ENCODE measurements at places on chromosomes 2 and 18.

DNA sequence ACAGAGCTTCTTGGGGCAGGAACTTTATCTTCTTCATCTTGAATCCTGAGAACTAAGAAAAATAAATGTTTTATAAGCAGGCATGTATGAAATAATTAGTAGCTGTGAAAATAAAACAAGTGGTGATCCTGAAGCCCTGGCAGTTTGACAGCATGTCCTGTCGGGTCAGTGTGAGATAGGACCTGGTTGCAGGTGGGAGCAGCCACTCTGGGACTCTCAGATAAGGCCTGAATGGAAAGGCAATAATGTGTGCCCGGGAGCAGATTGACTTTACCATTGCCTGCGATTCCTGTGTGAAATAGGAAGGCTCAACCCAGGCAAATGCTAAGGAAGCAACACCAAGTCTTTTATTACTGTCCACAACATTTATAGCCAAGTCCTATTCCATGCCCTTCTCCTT is 132.4 kb downstream of the LYPD6B start:
- no peak for DNase-seq

DNA sequence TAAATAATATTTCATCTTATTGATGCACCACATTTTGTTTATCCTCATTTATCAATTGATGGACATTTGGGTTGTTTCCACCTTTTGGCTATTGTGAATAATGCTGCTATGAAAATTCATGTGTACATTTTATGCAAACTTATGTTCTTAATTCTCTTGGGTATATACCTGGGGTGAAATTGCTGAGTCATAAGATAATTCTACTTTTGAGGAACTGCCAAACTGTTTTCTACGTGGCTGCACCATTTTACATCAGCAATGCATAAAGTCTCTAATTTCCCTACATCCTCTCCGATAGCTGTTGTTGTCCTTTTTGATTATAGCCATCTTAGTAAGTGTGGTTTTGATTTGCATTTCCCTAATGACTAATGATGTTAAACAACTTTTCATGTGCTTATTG is 116.5 kb upstream of the DLX2 start:
- no peak for DNase-seq

- no peak for DNase-seq
Observed at GRCh38 chr18:25725501-25725900, 364.9 kb downstream of the SS18 start.

DNA sequence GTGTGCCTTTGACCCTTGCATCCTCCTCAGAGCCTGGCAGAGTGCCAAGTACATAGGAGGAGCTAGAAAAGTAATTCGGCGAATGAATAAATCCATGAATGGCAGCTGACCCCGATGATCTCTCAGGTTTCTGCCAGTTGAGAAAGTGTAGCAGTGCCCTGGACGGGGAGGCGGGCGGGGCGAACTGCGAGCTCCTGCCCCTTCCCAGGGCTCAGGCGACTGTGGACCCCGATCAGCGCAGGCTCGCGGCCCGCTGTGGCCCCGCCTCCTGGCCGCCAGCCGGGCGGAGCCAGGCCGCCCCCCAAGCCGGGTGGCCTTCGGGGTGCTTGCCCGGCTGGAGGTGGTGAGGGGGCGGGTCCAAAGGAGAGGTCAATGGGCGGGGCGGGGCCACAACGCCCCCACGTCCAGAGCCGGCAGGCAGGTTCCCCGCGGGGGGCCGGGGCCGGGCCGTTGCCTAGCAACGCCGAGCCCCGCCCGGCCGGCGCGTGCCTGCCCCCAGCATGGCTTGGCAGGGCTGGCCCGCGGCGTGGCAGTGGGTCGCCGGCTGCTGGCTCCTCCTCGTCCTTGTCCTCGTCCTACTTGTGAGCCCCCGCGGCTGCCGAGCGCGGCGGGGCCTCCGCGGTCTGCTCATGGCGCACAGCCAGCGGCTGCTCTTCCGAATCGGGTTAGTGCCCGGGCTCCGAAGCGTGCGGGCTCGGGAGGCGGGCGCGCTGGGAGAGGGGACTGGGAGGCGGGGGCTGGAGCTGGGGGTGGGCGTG is 30.6 kb upstream of the TMBIM1 start:
- peak; percentile 31 for DNase-seq

DNA sequence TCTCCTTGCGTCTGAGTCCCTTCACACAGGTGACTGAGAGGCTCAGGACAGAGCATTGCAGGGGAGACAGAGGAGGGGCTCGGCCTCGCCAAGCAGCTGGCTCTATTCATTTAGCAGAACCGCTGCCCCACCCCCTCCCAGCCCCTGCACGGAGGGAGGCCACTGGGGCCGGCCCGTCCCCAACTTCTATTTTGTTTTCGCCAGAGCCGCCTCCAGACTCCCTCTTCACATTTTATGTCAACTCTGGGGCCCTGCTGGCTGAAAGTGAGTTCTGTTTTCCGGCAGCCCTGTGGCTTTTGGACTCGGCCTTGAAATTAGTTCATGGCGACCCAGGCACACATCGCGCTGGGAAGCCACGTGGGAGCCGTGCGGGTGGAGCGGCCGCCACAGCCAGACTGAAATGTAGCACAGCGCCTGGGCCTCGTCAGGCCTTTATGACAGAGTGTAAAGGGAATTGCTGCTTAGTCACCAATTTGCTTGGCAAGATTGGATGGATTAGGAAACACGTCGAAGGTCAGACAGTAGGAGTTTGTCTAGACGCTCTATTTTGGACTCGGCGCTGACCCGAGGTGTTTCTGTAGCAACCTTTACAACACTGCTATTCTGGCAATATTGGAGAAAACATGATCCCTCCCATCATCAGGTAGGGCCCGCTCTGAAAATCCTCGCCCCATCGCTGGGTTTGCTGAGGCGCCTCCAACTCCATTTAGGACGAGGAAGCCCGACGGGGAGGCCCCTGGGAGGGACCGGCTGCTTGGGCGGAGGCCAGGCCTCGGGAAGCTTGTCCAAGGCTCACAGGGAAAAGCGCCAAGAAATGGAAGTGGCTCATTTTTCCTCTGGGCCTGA is 90.7 kb upstream of the CTDP1 start:
- no peak for DNase-seq

DNA sequence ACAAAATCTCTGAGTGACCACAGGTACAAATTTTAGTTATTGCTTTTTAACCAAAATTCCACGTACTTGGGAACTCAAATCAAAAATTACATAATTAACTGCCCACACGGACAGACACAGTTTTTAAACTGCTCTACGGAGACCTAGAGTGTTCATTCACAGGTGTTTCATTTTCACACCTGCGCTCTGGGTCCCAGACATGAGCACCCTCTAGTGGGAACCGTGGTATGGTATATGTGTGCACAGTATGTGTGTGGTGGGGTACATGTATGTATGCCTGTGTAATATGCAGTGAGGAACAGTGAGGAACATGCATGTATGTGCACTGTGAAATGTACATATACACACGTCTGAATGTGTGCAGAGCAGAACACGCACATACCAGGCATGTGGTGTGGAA is 65.0 kb downstream of the PPP4R1 start:
- DNase-seq = no peak

DNA sequence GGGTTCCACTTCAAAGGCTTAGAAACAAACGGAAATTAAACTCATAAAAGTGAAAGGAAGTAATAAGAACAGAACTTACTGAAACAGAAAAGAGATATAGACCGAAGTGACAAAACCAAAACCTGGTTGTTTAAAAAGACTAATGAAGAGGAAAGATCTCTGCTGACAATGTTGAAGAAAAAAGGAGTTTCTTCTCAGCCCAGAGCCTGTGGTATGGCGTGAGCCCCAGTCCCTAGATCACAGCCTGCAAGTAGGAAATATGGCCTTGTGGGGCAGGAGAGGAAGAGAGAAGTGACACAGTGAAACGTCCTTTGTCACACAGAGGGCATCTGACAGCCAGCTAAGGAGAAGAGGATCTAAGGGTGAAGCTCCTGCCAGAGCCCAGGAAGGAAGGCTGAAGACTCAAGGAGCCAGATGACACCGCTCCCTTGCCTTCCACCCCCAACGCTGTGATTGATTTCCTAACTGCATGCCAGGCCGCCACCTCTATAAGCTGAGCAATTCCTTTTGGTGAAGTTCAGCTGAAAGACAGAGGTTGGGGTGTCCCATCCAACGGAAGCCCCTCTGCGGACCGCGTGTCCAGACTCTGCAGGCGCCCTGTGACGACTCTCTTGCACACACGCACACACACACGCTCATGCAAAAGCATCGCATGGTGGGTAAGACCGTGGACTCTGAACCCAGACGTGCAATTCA is 141.1 kb downstream of the HDAC4 start:
- DNase-seq = no peak

DNA sequence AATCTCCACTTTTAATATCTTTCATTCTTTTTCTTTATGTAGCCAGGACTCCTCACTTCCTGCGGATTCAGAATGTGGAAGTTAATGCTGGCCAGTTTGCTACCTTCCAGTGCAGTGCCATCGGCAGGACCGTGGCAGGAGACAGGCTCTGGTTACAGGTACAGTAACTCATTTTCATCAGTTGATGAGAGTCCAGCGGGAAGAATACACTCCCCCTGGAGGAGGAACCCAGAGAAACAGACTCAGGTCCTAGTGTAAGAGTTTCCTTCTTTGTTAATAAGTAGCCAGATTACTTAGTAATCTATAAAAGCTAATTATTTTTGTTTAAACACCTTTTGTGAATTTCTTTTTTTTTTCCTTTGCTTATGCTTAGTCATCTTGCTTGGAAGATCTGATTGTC is 359.4 kb downstream of the PTPRM start:
- DNase-seq = no peak

DNA sequence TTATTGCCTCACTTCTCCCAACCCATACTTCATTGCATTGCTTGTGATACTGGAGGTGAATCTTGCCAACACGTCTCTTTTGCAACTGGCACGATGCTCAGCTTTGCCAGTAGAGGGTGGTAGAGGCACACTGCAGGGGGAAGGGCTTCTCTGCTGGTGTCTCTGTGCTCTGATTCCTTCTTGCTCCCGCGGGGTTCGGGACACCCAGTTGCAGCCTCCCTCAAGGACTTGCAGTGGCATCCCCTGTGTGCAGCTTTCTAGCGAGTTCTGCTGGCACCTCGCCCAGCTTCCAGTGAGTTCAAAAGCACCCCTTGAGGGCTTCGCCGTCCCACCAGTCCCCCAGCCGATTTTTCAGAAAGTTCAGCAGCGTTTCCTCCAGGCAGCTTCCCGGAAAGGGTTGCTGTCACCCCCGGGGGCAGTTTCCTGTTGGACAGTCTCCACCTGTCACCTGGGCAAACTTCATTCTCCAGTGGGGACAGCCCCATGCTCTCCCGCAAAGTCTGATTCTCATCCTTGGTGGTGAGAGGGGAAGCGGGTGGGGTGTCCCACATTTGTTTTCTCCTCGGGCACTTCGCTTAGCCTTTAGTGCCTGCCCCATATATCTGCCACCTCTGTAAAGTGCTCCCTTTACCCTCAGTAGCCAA is 35.4 kb upstream of the EN1 start:
- DNase-seq = no peak

GRCh38 chr2:10425699-10426098 is 22.4 kb downstream of the ODC1 start:
- DNase-seq = no peak

DNA sequence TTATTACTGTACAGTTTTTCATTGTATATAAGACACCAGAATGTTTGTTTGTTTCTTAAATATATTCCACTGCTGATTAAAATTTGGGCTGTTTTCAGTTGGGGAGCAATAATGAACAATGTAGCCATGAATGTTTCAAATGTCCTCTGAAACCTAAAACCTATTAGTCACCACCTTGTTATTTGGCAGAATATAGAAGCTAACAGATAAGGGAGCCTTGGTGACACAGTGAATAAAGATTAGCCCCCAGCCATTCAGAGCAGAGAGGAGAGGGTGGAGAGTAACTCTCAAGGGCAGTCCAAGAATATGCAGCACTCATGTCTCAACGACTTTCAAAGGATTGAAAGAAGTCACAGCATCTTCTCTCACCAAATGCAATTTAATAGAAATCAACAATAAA is 43.1 kb upstream of the ATP8B1 start:
- peak; percentile 56 for DNase-seq

- no peak for DNase-seq
Observed at GRCh38 chr2:42288811-42289210, 72.2 kb downstream of the COX7A2L start.

- DNase-seq = no peak
Observed at GRCh38 chr2:176507786-176508185, 238.5 kb downstream of the MTX2 start.

DNA sequence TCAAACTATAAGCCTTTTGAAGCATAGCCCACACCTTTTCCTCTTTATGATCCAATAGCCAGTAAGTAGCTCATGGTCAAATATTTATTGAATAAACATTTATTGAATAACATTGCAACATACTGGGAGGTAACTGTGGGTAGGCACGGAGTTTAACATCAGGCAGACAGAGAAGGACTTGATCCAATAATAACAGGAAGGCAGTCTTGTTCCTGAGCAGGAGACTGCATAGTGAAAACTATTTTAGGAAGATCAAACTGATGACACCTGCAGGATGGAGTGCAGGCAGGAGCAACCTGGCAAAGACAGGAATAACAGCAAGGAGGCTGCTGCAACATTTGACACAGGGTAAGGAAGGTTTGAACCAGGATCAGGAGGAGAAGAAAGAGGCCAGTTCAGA is 3.1 kb upstream of the DCTN1 start:
- no peak for DNase-seq

GRCh38 chr2:68295516-68295915 is 24.2 kb downstream of the CNRIP1 start:
- no peak for DNase-seq

All from SW 1271 (cell line).